ENCODE measurements at places on chromosomes 1 and 21. TPM values are rescaled to one million over a fixed set of nuclear protein-coding genes. Genes with fewer than 3 reads are reported as not detected.

- DNase-seq = no peak
These were observed 6.3 kb upstream of the ERRFI1 start for GRCh38 chr1:8032366-8032910.

The ADAMTS5 gene
- 2.7 TPM for polyA plus RNA-seq

The ADCY10 gene
- 0.19 TPM for polyA plus RNA-seq

The OR6K2 gene
- polyA plus RNA-seq = not detected

DNA sequence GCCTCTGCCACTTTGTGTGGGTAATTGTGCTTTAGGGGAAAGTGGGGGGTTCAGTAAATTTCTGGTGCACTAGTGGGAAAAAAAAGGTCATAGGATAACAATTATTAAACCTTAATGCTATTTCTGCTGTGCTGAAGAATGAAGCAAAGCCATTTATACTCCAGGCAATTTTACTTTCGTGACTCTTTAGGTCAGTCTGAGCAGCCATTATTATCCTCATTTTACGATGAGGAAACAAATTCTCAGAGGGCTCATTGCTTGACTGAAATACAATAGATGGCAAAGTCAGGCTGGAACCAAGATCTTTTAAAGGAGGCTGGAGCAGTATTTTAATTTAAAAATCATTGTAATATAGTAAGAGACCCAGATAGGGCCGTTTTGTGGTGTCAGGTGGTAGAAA lies 248.0 kb downstream of the GREM2 start:
- DNase-seq = no peak

DNA sequence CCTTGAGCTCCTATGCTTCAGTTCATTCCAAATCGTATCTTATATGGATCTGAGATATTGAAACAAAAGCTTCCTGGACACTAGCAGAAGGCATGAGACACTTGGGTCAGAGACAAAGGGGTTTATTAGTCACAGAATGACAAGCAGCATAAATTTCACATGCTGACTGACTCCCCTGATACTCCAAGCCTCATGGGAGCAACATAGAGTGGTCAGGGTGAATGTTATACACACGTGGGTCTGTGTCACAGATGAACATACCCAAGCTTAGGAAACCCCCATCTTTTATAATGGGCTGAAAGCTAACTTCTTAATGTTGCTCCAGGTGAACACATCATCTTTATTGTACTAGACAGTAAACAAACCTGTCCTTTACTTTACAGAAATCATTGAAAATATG lies 599.9 kb upstream of the RGS18 start:
- no peak for DNase-seq

The CRYAA gene
- polyA plus RNA-seq = not detected

The COL24A1 gene
- polyA plus RNA-seq = 0.07 TPM

GRCh38 chr1:59237900-59238299 lies 59.0 kb upstream of the FGGY start:
- no peak for DNase-seq

All from heart left ventricle (tissue), 16 donors.